Activated CD4-positive, alpha-beta T cell treated with anti-CD3 and anti-CD28 coated beads, Interleukin-2, amount 10 ng/mL, durations not matched to agents 24 days and 14 days (primary cell): ENCODE measurements at places on chromosomes 16 and 17. TPM values are rescaled to one million over a fixed set of nuclear protein-coding genes. Genes with fewer than 3 reads are reported as not detected.

- DNase-seq: no peak
Measured at GRCh38 chr16:50011707-50012106, 13.3 kb upstream of the CNEP1R1 start.

- DNase-seq: no peak
Measured at GRCh38 chr16:81804134-81804610, 25.1 kb downstream of the PLCG2 start.

The USP6 gene
- total RNA-seq: 0.02 TPM in 2 replicates

GRCh38 chr16:27924411-27925118 is 138.9 kb downstream of the GSG1L start:
- no peak for DNase-seq

GRCh38 chr16:19114359-19115147 is 789 bp downstream of the ITPRIPL2 start:
- peak; percentile 73 for DNase-seq

- peak; percentile 84 for DNase-seq
Measured at GRCh38 chr17:31373150-31374093, 18.1 kb upstream of the RAB11FIP4 start.
